Effector memory CD4-positive, alpha-beta T cell (primary cell): ENCODE measurements at places on chromosomes 11 and 22.

DNA sequence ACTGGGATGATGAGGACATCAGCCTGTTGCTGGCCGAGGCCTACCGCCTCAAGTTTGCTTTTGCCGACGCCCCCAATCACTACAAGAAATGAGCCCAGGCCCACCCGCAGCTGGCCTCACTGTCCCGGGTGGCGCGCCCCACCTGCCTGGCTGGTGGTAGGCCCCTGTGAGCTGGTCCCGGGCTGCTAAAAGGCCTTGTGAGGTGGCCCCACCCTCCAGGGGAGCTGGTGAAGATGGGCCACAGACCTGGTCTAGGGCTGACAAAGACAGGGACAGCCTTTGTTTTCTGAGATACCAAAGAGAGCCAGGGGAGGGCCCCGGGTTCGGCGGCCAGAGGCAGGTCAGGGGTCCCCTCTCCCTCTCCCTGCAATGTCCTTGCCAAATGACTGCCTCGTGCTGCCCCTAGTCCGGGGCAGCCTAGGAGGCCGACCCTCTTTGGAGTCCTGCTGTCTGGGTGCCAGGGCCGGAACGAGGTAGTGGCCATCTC lies 411.1 kb downstream of the TBC1D22A start:
- no peak for DNase-seq

- no peak for DNase-seq
Observed at GRCh38 chr22:29914991-29915533, 32.1 kb downstream of the MTMR3 start.

- DNase-seq: no peak
Observed at GRCh38 chr11:32890843-32891656, 1.6 kb upstream of the QSER1 start.

DNA sequence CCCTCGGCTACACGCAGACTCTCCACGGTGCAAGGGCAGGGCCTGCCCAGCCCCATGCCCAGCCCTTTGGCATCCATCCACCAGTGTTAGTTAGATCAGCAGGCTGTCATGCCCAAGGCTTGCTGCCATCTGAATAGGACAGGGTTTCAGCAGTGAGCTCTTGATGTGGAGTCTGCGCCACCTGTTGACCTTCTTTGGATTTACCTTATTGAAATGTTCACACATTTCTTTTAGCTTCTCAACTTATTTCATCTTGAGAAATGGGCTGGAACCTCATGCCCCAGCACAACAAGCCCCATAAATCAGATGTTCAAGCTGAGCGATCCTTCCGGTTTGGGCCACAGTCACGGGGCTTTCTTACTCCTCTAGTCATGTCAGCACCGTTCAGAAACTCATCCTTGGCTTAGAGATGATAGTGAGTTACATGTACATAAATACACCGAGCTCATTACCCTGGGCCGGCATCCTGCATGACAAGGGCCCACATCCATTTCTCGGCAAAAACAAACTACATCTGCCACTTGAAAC lies 61.7 kb downstream of the PARVB start:
- DNase-seq: no peak

DNA sequence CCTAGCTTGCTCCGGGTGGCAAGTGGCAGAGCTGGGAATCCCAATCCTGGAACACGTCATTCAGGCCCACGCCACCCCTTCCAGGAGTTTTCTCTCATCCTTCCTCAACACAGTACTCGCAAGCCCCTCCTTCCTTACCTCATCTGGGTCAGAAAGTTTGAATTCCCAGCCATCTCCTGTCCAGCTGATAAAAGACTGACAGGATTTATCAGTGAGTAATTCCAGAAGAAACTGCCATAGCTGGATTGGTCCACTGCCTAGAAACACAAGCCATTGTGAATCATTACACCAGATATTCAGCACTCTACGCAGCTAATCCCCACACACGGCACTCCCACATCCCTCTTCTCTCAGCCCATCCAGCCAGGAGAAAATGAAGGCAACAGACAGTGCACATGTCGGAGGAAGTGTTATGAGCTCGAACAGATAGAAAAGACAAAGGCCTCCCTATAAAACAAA lies 124.0 kb downstream of the ETS1 start:
- DNase-seq: no peak

DNA sequence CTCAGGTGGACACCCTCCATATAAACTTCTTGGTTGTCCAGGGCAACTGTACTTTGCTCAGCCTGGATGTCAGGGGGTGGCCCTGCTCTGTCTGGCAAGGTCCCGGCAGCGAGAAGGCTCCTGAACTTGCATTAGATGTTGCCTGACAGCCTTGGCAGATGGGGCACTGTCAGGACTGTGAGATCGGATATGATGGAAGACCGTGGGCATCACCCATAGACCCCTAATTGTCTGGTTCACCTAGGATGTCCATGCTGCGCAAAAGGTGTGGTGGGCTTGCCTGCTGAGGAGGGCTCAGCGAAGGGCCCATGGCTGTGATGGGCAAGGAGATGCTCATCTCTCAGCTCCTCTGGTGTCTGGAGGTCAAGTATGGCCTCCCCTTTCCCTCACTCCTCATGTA lies 62.7 kb downstream of the MYO18B start:
- DNase-seq: no peak

DNA sequence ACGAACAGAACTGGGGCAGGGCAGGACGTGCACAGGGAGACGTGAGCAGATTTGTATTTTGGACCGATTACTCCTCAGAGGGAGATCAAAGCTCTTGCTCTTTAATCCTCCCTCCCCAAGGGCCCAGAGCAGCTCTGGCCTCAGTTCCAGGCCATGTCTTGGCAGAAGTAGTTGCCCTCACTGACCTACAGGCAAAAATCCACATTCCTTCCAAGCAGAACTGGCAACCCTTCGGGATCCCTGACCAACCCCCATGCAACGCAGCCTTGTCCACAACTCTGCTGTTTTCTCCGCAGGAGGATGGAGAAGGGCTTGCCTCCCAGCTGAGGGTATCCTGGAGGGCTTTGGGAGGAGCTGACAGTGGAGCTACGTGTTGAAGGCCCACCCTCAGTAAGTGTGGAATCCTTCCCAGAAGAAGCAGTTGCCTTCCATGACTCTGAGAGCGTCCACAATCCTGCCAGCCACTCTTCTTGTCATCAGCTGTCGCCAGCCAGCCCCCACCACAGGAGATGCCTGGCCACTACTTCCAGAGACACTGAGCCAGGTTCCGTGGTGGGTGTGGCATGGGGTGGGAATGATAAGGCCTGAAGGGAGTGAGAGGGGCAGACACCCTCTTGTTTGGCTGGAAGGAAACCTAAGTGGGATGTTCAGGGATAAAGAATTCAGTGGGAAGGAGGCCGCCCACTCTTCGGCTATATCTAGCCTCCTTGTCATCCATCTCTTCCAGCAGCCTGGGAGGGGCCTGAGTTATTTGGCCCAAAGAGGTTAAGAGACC lies 68.1 kb downstream of the PDE2A start:
- no peak for DNase-seq

GRCh38 chr11:77821349-77821851 lies 456 bp downstream of the AAMDC start:
- DNase-seq: no peak

- DNase-seq: no peak
Observed at GRCh38 chr11:113409526-113409925, 21.9 kb downstream of the ANKK1 start.

- no peak for DNase-seq
Observed at GRCh38 chr11:62127941-62128770, 4.3 kb downstream of the INCENP start.

DNA sequence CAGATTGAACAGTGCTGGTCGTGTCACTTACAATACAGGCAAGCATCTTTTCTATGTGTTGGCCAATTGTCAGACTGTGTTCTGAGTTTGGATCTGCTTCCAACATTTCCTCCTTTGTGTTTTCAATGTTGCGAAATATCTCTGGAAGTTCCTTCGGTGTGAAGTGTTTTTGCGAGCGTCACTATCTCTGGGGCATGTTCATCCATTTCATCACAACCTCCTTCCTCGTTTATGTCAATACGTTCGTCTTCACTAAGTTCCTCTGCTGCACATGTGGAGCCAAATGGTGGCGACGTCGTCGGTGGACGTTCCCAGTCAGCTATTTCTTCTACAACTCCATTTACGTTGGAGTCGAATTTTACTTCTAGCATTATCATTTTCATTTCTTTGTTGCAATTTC lies 100.2 kb upstream of the LMO1 start:
- DNase-seq: no peak

DNA sequence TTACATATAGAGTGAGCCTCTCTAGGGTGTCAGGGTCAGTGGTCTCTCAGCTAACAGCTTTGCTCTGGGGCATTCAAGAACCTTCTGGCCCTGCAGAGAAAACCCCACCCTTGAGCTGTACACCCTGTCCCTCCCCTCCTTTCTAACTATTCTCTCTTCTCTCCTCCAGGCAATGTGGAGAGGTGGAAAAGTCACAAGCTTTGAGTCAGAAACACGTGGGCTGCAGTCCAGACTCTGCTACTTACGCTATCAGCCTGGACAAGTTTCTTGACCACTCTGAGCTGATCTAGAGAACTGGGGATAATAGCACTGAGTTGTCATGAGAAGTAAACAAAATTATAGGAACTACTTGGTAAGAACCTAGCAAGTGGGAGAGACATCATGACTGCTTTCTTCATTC lies 10.7 kb upstream of the FAM83F start:
- no peak for DNase-seq

DNA sequence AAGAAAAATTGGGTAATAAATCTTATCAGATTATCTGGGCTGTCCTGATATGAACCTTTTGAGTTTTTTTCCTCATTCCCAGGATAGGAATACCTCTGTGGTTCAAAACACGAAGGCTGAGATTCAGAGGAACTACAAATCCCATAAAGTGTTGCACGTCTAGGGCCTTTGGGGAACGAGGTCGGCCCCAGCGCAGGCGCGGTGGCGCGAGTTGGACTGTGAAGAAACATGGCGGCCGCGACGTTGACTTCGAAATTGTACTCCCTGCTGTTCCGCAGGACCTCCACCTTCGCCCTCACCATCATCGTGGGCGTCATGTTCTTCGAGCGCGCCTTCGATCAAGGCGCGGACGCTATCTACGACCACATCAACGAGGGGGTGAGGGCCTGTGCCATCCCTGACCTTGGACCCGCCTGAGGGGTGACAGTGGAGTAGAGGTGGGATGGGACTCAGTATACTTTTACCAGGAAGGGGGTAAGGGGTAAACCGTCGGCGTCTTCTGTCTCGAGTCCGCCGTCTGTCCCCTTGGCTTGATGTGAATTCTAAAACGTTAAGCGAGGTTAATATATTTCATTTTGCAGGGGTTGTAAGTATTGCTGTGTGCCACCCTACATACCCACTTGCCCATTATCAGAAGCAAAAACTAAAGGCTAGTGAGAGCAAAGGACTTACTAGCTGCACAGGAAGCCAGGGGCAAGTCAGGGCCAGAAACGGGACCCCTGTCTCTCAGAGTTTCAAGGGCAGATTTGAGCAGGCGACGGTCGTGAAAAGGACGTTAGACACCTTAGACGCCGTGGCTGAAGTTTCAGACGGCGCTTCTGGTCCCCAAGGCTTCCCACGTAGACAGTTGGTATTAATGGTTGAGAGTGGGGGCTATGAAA lies at the start of gene UQCR10:
TSS of gene UQCR10 (plus strand) at position 199 of the 881 bp plus-strand sequence. CDS start at position 229, 30 bp downstream.
- DNase-seq: peak; percentile 91

DNA sequence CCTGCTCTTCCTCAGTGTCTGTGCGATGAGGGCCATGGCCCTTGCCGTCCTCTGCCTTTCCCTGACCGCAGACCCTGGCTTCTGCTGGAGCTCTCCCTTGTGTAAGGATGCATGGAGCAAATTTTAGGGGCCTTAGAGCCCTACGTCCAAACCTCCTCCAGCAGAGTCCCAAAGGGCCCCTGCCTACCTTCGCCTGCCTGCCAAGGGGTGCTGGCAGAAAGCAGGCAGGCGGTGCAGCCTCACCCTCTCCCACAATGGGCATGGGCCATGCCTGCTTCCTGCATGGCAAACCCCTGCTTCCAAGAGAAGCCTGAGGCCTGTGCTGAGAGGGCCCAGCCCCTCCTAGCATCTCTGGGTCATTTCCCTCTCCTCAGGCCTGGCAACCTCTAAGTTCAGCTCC lies 71.3 kb upstream of the FGF3 start:
- no peak for DNase-seq
